Renal cortex interstitium (tissue), 15 donors: ENCODE measurements at places on chromosomes 2 and 18. TPM values are rescaled to one million over a fixed set of nuclear protein-coding genes. Genes with fewer than 3 reads are reported as not detected.

DNA sequence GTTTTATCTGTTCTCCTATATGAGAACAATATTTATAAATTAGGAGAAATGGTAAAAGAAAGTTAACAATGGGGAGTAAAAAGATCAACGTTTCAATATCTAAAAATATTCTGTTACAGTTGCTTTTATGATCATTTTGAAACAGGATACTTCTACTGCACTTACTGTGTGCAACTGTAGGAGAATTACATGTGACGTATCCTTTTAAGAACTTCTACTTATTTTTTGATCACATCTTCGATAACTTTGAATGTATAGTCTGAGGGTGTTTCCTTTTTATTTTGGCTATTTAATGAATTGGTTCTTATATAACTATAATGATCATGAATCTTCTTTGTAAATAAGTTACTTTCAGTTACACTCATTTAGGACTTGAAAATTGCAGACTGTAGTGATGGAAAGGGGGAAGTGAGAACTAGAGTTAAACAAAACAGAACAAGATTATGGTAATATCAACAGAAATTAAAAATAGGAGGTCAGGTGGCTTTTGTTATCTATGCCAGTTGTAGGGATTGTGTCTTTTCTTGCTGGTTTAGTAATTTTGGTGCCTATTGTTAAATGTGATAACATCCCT, 109.9 kb downstream of the MSTN start:
- DNase-seq = no peak

The ENOSF1 gene
- 114 TPM for polyA plus RNA-seq

GRCh38 chr2:144330951-144331673, 188.8 kb downstream of the ZEB2 start:
- no peak for DNase-seq

DNA sequence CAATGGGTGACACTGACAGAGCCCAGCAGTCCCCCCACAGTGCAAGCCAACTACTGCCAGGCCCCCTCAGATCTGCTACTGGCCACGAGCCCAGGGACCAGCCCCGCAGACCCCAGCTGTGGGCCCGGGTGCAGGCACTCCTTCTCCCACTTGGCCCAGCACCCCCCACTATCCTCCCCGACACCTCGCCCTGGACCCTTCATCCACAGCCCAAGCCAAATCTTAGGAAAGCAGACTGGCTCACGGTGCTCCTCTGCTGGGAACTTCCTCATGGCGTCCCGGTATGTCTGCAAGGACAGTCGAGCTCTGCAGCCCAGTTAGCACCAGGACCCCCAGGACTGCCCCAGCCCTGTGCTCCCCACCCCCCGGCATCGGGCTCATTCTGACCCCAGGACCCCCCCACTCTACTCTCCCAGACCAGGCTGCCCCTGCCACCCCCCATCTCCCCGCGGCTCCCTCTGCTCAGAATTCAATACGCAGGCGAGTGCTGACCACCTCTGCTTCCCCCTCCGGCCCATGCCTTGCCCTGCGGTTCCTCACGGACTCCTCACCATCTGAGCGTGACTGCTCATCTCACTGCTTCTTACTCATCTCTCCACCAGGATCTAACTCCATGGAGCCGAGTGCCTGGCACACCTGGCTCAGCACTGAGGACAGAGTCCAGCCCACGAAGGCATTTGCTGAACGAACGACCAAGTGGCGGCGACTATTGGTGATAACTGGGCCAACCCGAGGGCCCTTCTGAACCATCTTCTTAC, 85.7 kb downstream of the PXDN start:
- no peak for DNase-seq

DNA sequence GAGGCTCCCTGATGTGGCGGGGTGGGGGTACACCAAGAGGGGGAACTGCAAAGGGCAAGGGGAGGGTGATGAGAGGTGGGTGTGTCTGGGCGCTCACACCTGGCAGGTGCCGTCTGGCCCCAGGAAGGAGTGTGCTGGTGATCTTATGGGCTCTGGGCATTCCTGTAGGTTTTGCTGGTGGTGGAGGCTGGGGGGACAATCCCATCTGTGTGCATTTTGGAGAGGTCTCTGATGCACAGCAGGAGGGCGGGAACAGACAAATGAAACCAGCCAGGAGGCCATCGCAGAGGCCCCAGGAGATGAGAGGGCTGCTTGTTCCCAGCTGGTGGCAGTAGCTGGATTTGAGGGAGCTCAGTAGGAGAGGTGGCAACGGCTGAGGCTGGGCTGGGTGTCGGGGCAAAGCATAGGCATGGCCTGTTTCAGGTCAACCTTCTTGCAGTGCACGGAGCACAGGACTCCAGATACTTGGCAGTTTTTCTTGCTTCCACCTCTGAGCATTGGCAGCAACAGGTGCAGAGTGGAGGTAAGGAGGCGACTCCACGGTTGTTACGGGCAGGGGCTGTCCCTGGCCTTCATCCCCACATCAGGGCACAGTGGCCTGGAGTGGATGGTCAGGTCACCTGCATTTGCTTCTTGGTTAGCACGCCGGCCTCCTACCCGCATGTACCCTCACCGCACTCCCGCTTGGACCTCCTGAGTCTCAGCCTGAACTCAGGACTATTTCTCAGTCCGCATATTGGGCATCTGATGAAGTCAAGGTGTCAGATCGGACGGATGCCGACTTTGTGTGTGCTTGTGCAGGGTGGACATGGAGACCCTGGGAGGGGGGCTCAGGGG, 194.2 kb upstream of the HDAC4 start:
- no peak for DNase-seq

DNA sequence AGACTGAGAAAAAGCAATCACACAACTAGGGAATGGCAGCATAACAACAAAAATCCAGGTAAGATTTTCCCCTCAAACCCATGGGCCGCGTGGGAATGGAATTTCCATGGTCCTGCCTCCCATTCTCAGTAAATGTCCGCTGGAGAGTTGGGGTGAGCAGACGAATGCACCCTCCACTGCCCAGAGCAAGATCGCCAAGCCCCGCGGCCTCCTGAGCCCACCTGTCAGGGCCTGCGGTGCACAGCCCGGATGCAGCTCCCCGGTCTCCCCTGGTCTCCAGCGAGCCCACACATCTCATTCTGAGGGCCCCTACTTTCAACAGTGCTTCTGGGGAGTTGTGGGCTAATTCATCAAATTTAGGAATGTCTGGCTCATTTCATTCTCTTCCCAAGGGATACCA, 327.4 kb upstream of the HS6ST1 start:
- no peak for DNase-seq

DNA sequence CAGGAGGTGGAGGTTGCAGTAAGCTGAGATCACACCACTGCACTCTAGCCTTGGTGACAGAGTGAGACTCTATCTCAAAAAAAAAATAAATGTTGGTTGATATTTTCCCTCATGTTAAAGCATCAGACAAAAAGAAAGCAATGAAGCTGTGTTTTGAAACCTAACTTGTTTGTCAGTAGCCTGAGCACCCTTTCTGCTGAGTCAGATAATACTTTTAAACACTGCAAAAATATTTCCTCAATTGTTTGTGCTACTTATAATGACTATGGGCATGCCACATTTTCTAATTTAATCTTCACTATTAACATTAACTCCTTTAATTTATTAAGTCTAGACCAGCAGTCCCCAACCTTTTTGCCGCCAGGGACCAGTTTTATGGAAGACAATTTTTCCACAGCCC, 236.3 kb upstream of the AGAP1 start:
- DNase-seq = no peak

DNA sequence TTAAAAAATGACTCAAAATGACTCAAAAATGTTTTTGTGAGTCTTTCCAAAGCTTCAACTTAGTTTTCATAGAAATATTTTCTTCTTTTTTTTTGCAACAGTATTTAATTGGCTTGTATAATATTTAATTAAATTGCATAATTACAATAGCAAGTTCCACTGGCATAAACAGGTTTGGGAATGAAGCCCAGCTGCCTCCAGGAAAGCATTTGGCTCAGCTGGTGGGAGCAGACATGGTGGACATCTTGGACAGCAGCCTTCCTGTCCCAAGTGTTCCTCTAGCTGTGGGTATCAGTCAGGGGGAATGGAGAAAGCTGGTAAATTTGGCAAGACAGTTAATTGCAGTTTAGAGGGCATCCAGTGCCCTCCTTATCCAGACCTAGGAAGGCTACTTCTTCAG, 213.4 kb downstream of the ZBTB7C start:
- DNase-seq = no peak

GRCh38 chr2:100588071-100588786, 25.4 kb downstream of the PDCL3 start:
- DNase-seq = no peak

- no peak for DNase-seq
Observed at GRCh38 chr2:161905389-161906046, 168.5 kb downstream of the DPP4 start.

The LIMS2 gene
- polyA plus RNA-seq = 17.0 TPM

The ABCG5 gene
- polyA plus RNA-seq = 0.91 TPM

DNA sequence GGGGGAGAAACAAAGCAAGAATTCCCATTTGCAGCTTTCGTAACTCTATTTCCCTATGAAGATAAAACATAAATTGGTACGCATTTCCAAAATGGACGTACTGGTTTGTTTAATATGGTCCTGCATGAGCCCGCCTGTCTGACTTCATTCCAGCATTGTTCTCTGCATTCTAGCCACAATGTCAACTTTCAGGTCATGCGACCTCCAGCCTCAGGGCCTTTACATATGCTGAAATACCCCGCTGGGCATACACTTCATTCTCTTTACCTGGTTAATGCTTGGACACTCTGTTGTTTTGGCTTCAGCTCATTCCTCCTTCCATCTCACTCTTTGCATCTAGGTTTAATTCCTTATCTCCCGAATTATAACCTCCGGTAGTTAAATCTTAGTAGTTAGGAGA, 103.7 kb upstream of the DNMT3A start:
- no peak for DNase-seq

DNA sequence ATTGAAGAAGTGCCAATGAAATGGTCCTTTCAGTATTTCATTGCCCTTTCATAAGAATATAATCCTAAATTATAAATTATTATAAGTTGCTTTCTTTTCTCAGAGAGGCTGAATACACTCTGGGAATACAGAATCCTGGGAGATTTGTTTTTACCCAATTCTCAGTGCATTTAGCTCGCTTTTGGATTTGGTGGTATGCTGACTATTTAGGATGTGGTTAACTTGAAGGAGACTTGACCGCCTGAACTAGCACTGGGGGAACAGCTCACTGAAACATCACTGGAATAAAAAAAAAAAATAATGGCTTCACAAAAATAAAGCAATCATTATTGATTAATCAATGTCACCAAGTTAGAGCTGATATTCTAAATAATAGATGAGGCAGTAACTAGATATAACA, 10.2 kb downstream of the TNFAIP6 start:
- no peak for DNase-seq

DNA sequence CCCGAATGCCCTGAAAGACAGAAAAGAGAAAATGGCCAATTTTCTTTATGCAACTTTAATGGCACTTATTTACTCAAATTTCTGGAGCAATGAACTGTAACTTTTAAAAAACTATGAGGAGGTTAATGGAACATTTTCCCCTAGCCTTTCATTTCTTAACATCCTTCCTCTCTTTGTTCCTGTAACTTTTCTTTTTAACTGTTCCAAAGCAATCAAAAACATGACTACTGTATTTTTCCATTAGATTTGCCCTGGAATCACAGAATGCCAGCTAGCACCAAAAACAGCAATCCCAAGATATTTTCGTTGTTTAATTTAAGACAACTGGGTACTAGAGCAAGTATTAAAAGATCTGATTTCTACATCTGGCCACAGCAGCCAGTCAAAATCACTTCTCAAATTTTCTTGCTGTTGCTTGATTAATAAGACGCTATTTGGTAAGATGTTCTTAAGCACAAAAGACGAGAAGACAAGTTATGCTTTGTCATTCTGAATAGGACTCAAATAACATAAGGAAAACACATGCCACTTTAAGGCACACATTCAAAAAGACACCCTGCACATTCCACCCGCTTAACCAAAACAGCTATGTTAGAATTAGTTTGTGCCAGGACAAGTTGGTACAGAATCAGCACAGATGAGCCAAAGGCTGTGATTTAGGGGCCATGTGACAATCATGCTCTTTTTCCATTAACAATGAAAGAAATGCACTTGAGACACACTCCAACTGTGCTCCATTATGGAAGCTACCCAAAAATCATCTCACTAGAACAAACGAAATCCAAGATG, 3.6 kb downstream of the STARD7 start:
- DNase-seq = no peak

The FOXI3 gene
- 0.11 TPM for polyA plus RNA-seq

DNA sequence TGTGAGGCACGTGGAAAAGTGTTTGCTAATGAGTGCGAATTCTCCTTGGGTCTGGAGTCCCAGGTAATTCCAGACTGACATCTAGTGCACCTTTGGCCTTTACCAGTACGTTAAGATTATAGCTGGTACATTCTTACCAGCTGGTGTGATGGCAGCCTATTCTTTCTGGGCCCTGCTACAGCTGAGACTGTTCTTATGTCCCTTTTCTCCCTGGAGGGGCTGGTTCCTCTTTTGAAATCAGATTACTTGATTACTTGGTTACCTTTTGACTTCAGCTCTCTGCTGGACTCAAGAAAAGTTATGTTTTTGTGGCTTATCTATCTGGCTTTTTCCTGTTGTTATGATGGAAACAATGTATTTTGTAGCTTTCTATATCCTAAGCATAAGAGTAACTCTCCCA, 14.5 kb downstream of the CABYR start:
- no peak for DNase-seq

- no peak for DNase-seq
Observed at GRCh38 chr2:145412155-145412554, 892.2 kb upstream of the ZEB2 start.

GRCh38 chr2:70046534-70046933, 40.7 kb upstream of the PCBP1 start:
- no peak for DNase-seq

GRCh38 chr18:32891797-32892196, 119.0 kb upstream of the KLHL14 start:
- DNase-seq = no peak

- no peak for DNase-seq
Observed at GRCh38 chr2:73642338-73643018, at the start of gene NAT8. Gene NAT8, minus strand, starts transcription at chr2:73642422. Its CDS starts 794 bp downstream, at chr2:73641628.

The AFTPH gene
- 62.6 TPM for polyA plus RNA-seq

DNA sequence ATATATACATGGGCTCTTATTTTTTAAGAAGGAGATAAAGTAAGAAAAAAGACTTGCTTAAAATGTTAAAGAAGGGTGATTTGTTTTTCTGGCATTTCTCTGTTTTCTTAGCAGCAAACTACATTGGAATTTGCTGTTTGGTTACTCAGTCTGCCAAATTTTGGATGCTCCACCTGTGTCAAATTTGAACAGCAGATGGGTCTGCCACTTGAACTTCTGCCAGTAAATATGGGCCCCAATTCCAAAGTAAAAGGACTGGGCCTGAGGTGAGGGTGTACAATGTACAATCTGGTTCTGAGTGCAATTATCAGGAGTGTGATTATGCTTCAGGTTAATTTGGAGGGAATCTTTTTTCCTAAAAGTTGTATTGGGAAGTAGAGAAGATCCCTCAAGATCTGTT, 794.5 kb downstream of the DSC3 start:
- no peak for DNase-seq

The COL4A3 gene
- 34.0 TPM for polyA plus RNA-seq

DNA sequence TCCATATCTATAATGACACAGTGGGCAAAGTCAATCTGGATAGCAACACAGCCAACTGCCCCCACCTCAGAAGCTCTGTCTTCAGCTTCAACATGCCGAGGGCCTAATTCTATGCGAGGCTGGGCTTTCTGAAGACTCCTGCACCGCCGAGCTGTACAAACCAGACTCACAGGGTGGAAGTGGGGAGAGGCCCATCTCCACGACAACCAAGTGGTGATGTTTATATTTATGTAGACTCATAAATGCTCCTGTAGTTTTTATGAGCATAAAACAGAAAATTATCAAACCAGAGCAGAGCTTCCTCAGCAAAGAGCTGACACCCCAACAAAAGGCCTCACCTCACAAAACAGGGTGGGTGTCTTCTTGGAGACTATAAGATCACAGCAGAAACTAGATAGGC, 77.0 kb upstream of the LGALSL start:
- DNase-seq = no peak
